ENCODE measurements at places on chromosomes 6 and 20.

- DNase-seq: no peak
Observed at GRCh38 chr20:48541581-48542071, 286.2 kb downstream of the PREX1 start.

DNA sequence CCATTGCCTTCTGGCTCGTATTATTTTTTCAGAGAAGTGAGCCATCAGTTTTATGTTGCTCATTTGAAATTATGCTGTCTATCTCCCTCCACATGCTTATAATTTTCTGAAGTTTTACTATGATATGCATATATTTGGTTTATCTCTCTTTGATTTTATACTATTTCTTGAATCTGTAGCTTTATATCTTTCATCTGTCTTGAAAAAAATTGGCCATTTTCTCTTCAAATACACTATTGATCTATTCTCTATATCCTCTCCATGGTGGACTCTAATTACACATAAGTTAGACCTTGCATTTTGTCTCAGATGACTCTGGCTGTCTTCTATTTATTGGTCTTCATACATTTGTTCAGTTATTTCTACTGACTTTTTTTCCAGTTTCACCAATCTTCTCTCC, 13.7 kb upstream of the COL19A1 start:
- DNase-seq: no peak

DNA sequence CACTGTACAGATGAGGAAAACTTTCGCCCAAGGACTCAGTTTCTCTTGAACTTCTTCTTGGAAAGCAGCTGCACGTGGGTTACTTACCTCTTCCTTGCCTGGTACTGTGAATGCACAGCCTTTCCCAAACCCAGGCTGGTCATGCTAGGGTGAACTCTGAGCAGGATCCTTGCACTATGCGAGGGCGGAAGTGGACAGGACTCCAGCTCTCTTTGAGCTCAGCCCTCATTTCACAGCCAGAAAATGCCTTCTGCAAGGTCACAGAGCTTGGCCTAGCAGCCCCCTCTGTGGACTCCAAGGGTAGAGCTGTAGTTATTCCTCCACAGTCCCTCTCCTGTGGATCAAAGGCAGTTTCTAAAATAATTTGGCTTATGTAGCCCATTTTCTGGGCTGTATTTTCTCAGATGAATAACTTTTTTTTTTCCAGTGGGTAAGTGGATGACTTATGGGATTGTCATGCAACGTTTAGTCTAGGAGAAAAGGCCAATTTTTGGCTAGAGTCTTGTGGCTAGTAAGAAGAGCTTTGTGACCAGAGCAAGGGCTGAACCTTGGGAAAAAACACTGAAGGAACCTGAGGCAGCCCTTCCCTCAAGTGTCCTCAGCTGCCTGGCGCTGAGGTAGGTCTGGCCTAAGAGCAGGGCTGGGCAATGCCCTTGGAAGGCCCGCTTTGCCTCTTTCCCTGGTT, 172.7 kb downstream of the SCP2D1 start:
- no peak for DNase-seq

DNA sequence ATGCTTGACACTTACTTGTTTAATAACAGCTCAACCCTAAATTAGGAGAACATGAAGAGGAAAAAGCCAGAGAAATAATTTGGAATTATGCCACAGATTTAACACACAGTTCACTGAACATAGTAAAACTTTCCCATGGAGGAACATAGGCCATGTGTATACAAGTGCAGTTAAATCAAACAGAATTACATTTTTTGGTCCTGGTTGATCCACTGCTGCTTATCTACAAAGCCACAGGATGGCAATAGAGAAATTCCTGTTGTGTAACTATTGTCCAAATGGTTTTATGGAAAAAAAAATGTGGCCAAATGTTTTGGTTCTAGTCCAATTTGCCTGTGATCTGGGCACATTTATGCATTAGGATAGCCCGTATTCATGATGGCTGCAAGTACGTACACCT, 136.8 kb downstream of the ALDH8A1 start:
- DNase-seq: no peak

GRCh38 chr6:22219925-22220324, 76.9 kb downstream of the PRL start:
- no peak for DNase-seq

- DNase-seq: no peak
Observed at GRCh38 chr20:46118481-46119020, 437 bp downstream of the CD40 start.

- no peak for DNase-seq
Observed at GRCh38 chr20:13232999-13233398, 11.9 kb downstream of the ISM1 start.

- DNase-seq: no peak
Observed at GRCh38 chr6:132684272-132684671, 25.3 kb upstream of the TAAR1 start.

DNA sequence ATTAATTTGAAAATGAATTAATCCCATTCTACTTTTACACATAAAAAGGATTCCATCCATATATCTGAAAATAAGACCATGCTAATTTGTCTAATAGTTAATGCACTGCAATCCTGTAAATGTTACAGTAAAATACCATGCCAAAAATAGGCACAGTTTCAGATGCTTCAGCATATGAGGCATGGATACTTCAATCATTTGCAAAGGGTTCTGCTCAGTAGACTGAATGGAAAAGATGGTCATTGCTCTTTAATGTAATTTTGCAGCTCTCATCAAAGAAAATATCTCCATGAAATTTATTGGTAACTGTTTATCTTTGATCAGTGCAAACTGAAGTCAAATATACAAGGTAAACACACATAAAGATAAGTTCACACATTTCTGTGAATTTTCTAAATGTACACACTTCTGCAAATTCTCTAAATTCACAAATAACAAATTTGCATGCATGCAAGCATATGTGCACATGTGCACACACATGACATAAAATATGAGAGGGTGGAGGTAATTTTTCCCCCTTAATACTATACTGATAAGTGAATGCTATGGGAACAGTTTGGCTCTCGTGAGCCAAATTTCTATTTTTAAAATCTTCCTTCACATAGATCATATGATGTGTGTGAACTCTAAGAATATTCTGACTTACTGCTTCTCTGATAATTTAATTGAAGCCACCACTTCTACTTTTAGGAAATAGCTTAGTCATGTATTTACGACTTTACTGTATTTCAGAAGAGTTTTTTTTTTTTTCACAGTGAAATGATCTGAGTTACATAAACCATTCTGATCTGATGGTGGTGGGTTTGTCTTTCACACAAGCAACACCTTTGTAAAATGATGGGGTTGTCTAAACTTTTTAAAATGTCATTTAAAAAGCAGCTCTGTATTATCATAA, 996.8 kb upstream of the CITED2 start:
- DNase-seq: no peak

- DNase-seq: no peak
Observed at GRCh38 chr20:6576726-6577125, 190.8 kb upstream of the BMP2 start.

DNA sequence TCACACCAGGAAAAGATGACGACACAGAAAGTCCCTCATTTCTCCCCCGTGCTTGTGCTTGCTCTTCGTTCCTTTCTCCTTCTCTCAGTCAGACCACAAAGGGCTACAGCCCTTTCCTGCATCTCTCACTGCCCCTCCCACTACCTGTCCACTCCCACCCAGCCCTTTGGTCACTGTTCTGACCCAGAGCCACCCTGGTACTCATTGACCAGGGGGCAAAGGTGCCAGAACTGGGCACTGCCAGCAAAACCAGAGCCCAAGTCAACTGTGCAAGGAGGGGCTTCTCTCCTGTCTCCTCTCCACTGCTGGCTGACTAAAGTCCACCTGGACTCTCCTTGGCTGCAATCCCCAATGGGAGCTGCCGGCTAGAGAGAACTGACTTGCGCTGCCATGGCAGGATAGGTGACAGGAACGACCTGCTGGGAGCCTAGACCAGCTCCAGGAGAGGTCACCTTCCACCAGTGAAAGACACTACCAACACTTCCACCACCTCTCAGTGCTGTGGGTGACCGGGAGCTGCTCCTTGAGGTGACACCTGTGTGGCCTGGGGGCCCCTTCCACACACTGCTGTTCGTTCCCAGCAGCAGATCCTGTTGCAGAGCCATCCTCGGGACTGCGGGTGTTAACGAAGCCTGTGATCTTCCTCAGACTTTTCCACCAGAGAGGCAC, 32.8 kb downstream of the KCNK17 start:
- DNase-seq: no peak

DNA sequence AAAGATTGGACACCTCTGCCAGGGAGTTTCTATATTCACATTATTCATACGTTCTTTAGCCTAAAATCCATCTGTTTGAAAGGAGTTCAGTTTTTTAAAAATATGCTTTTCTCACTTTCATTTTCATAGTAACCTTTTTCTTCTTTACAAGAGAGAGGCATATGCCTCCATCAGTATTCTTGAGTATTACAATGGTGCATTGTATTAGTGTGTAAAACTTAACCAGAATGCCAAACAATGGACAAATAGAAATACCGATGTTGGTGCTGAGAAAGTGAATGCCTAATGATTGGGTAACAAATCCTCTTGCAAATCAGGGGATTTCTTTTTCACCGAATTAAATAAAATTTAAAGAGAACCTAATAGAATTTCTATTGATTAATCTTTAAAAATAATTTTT, 163.2 kb upstream of the LAMA2 start:
- DNase-seq: no peak

DNA sequence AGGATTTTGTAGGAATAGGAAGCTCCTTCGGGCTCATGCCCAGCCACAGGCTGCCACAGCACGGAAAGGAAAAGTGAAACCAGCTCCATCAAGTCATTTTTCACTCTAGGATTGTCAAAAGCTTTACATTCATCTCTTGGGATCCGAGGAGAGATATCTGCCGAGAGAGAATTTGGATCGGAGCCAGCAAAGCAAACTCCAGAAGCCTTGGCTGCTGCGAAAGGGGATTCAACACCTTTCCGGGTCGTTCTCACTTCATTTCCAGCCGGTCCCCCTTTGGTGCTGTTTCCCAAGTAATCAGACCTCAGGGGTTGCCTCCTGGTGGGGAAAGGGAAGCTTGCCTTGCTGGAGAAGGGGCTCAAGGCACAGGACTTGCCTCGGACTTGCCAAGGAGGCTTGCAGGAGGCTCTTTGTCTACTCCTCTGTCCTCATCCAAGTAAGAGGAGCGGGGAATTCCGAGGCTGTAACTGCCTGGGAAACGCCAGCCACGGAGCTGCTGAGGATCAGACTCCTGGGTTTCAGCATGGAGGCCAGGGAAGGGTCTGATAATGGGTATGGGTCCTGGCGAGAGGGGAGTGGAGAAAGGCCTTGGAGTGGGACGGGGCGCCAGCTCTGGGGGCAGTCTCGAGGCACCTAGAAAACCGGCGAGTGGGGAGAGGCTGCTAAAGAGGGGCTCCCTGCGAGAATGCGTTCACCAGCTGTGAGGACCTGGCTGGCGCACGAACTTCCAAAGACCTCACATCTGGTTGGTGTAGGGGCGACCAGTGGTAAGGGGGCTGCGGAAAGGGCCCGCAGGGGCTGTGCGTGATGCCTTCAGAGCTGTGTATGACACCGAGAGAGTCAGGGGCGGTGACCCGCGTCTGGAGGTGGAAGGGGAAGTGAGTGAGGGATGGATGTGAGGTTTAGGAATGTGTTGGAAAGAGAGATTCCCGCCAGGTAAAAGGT, 702 bp downstream of the ETV7 start:
- no peak for DNase-seq

- DNase-seq: no peak
Observed at GRCh38 chr20:4090756-4091489, 75.6 kb upstream of the RNF24 start.

- DNase-seq: no peak
Observed at GRCh38 chr6:39114388-39114703, 640 bp downstream of the SAYSD1 start.

- no peak for DNase-seq
Observed at GRCh38 chr6:159161839-159162238, 7.4 kb upstream of the FNDC1 start.

GRCh38 chr6:27911956-27912446, at the start of gene OR2B2:
Gene OR2B2, minus strand, starts transcription at chr6:27912396. Its CDS starts 77 bp downstream, at chr6:27912319.
- DNase-seq: no peak

GRCh38 chr20:53918020-53918311, 152.4 kb downstream of the BCAS1 start:
- DNase-seq: no peak

DNA sequence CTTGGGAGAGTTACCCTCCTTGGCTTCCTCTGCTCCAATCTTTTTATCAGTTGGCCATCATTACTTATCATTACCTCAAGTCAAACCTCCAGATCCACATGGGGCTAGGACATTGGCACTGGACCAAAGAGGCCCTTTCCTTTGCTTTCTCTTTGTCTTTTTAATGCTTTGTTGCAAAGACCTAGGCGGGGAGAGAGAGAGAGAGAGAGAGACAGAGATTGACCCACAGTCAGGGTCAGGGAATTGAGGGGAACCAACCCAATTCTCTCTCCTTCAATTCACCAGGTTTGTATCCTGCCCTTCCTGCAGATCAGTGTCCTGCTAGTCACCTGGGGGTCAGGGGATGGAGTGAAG, 3.5 kb upstream of the VEGFA start:
- no peak for DNase-seq

DNA sequence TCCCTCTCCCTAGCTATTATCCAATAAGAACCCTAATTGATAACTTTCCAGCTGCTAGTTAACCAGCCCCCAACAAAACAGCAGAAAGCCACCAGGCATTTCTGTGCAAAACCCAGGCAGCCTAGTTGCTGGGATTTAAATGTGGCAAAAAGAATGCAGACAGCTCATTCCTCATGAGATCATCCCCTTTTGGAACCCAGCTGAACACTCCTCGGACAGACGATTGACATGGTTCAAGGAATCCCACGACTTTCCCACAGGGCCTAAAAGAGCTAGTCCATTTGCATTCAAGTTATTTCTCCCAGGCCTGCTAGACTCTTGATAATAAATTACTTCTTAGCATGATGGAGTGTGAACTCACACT, 24.0 kb downstream of the JAG1 start:
- no peak for DNase-seq

DNA sequence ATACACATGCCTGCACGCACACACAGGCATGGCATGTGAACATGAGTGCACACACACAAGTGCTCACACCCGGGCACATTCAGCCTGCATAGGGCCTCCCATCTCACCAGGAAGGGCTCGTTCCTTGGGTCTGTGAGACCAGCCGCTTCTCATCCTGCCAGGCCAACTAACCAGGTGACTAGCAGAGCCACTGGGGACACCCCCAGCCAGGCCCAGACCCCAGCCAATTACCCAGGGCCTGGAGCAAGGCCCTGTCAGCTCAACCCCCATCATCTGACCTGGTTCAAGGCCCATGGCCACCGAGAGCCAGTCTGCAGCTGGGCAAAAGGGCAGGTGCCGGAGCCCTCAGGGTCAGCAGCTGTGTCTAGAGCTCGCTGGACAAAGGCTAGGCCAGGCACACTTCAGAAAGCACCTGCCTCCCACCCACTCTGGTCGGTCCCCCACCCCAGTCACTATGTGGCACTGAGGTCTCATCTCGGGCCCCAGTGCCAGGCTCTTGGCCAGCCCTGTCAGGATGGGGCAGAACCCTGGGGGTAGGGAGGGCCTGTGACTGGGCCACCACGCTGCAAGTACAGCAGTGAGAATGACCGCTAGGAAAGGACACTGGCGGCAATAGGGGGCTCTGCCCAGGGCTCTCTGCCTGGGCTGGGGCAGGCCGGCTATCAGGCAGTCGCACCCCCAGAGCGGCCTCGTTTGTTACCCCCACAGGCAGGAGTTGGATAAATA, 26.8 kb upstream of the MRGBP start:
- no peak for DNase-seq
